ENCODE measurements at places on chromosomes 3 and 15.

GRCh38 chr3:42829083-42829627 lies 19.9 kb downstream of the ACKR2 start:
- DNase-seq: no peak

DNA sequence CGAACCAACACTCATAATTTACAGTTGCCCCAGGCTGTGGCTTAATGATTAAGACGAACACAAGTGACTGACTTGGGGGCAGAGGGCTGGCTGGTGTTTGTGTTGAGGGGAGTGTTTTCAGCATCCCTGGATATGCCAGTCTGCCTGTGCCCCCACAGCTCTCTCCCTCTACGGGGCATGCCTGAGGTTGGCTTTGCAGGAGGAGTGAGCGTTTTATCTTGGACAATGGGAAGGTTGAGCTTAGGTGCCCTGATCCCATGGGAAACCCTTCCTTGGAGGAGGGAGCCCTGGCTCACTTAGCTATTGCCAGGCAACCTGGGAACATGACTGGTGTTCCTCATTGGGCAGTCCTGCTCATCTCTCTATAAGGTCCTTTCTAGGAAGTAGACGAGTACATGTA lies 17.6 kb downstream of the FAM107A start:
- no peak for DNase-seq

GRCh38 chr3:23106666-23107065 lies 96.5 kb upstream of the UBE2E2 start:
- no peak for DNase-seq

DNA sequence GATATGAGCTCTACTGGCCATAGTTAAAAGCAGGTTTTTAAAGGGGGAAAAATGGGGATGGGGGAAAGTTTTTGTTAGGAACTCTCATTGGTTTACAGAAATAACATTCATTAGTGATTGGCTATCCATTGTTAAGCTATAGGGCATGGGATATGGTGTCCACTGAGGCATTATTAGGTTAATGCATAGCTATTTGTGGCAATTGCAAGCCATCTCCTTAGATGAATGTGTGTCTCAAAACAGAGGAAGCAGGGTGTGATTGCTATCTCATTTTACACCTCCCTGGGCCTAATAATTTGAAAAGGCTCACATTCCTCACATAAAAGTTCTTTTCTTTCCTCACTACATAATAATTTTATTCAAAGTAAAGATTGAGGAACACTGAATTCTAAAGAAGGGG lies 396.6 kb downstream of the TAFA4 start:
- no peak for DNase-seq

- DNase-seq: no peak
Measured at GRCh38 chr3:149541091-149541491, 66.6 kb downstream of the TM4SF4 start.

DNA sequence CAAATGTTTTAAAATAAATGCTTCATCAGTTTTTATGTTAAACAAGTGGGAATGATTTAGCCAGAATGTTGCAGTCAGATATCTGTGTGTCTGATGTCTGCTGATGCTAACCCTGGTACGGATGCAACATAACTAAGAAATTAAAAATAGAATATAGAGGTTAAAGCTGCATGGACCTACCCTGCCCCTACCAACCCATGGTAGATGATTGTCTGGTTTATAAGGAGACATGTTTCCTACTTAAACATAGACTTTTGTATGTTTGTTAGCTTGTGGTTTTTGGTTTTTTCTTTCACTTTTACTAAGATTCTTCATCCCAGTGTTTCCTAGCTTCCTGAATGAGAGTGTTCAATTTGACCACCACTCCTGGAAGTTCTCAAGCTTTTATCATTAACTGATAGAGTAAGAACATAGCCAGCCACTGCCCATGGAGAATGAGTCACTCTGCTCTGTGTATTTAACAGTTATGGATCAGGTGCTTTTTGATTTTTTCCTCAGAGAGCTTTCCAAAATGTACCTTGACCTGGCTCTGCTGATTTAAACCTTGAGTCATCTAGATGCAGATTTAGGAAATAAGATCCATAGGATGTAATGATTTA lies 70.7 kb upstream of the VEPH1 start:
- DNase-seq: no peak

DNA sequence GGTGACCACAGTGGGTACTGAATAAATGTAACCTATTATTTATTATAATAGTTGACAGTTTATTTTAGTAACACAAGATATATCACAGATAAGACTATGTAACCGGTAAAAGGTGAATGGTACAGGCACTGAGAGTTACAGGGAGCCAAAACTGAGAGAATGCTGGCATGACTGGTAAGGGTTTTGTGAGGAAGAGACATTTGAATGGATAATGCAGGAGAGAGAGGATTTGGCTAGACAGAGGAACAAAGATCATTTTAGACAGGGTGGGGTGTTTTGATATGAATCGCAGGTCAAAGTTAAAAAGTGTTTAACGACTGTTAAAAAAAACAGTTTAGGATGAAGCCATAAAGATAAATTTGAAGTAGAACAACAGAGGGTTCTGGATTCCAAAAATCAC lies 421.1 kb downstream of the ZBTB20 start:
- DNase-seq: no peak

- DNase-seq: no peak
Measured at GRCh38 chr3:88113311-88114162, 36.2 kb upstream of the C3orf38 start.

GRCh38 chr3:49519296-49519695 lies 35.0 kb upstream of the BSN start:
- DNase-seq: no peak

DNA sequence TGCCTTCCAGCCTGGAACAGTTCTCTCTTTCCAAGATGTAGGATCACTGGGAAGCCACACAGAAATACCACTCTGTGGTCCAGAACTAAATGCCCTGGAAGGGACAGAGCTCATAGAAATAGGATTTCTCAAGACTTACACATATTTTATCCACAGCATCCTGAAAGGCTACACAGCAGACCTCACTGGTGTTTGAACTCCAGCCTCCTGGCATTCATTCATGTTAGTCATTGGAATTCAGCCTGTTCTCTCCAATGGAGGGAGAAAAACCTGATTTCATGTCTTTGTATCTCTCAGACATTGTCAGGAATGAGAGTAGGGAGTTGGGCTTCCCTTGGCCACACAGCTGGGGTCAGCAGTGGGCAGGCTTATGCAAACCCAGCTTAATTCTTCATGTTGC lies 121.1 kb upstream of the PPP2R3A start:
- no peak for DNase-seq

DNA sequence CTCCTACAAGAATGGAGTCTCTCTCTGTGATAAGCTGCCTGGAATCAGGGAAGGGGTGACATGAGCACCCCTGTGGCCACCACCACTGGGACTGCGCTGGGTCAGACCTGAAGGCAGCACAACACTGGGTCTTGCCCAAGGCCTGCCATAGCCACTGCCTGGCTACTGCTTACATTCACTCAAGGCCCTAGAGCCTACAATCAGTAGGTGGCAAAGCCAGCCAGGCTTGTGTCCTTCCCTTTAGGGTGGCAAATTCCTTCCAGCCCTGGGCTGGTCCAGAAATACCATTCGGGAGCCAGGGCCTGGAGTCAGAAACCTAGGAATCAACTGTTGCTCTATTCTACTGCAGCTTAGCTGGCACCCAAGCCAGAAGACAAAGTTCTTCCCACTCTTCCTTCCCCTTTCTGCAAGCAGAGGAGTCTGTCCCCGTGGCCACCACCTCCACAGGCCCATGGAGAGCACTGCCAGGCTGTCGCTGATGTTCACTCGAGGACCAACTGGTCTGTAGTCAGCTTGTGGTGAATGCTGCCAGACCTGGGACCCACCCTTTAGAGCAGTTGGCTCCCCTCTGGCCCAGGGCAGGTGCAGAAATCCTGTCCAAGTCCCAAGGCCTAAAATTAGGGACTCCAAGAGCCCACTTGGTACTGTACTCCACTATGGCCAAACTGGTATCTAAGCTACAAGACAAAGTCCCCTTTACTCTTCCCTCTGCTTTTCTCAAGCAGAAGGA lies 307.4 kb downstream of the THSD4 start:
- DNase-seq: no peak

DNA sequence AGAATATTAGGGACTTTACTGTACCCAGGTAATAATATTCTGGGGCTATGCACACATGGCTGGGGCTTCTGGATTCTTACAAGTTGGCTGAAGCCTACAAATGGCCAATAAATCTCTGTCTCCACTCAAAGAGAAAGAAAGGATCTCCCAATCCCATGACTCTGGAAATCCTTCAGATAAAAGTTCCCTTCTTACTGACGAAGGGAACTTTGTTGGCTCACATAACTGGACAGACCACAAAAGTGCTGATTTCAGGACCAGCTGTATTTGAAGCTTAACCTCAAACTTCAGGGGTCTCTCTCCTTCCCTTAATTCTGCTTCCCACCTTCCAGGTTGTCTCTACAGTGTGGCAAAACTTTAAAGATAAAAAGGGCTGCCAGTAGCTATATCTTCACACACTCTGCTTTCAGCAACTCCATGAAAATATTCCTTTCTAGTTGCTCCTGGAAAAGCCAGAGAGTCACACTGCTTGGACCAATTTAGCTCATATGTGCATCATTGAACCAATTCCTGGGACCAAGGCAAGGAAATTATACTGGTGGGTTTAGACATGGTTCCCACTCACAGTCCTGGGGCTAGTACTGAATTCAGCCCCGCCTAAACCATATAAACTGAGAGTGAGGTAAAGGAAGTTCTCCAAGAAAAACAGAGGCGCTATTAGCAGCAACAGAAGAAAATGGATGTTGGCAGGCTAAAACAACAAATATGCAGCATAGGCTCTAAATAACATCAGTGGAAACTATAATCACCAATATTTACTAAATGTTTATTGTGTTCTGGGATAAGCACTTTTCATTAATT lies 290.0 kb upstream of the GADL1 start:
- DNase-seq: no peak

GRCh38 chr3:126264381-126264780 lies 84.0 kb upstream of the ALDH1L1 start:
- no peak for DNase-seq

- no peak for DNase-seq
Measured at GRCh38 chr3:52099001-52099401, 42.6 kb upstream of the DUSP7 start.

DNA sequence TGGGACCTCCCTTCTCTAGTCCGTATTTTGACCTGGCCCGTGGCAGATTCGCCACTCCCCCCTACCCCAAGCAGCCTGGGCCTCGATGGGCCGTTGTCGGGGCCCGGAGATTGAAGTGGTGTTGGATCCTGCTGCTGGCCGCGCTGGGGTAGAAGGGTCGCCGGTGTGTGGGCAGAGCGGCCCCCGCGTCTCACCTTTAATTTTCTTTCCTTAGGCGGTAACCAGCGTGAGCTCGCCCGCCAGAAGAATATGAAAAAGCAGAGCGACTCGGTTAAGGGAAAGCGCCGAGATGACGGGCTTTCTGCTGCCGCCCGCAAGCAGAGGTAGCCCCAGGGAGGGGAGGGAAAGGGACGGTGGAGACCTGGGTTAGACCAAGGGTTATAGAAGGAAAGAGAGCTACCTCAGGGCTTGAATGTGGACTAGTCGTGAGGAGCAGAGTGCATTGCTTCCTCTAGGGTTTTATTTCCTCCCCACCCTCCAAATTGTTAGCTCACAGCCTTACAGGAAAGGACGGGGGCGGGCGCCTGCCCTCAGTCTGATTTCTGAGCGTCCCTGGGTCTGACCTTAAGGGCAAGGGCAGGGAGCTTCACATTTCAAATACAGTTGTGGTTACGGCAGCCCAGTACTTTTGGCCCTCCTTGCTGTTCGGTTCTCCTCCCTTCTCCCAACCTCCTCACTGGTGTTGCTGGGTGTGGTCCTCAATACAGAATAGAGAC lies 799 bp downstream of the SERF2 start:
- no peak for DNase-seq

- no peak for DNase-seq
Measured at GRCh38 chr3:194959217-194959616, 273.5 kb downstream of the FAM43A start.

DNA sequence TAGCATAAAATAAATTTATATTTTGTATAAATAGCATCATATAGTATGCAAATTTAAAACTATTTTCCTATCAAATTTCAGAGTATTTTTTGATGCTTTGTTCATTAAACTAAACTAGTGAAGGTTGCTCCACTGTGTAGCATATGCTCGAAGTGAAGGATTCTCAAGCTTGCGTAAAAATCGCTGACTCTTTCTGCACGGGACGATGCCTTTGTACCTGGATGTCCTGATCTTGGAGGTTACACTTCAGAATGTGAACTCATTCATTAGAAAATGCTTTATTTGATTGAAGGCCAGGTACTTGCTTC lies 305.0 kb downstream of the WDR72 start:
- no peak for DNase-seq

DNA sequence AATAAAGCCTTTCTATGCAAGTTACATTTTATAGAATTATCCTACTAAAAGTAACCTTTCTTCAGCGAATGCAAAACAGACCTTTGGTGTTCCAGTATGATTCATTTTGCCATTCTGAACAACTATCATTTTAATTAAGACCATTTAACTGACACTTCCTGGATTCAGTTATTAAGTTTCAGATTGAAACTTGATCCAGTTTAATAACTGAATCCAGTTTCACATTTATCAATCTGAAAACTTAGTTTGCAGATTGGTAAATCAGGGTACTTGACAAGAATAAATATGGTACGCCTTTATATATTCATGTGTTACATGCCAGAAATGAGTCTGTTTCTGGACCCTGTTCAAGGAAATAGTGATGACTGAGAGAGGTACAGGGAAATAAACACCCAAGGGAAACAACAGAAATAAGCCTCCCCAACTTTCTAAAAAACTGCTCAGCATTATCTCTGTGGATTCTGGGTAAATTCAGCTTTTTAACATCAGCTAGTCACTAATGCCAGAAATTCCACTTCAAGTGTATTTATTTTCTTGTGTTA lies 23.3 kb upstream of the NFKBIZ start:
- no peak for DNase-seq

DNA sequence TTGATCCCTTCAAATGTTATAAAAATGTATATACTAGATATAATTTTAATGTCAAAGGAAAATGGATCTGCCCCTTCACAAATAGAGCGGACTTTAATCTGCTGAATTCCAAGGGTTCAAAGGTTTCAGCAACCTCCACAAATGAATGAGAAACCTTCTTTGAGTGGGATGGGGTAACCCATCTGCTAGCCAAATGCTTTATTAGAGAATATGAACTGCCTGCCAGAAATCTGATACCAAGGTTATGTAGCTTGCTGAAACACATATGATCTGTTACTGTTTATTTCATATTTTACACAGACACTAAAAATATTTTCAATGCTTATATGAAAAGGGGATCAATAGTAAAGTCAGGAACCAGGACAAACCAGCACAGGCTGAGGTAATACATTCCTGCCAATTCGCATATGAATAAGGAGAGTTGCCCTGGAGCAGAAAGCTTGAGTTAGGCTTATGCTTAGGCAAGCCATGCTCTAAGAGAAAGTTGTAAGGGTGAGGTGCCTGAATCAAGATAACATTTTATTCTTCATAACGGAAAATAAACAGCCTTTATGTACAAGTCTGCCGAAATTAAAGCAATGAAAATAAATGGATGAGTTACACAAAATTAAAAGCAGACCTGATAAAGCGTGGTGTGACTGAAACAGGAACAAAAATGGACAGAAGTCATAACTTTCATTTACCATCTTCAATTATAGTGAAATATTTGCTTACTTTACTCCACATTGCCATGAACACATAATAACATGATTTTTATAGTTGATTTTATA lies 26.5 kb downstream of the PLOD2 start:
- no peak for DNase-seq

- DNase-seq: no peak
Measured at GRCh38 chr3:178075344-178075743, 460.9 kb upstream of the KCNMB2 start.

GRCh38 chr15:35771746-35772442 lies 225.9 kb upstream of the DPH6 start:
- DNase-seq: no peak
